T-helper 22 cell (primary cell): ENCODE measurements at places on chromosomes 16 and 17.

DNA sequence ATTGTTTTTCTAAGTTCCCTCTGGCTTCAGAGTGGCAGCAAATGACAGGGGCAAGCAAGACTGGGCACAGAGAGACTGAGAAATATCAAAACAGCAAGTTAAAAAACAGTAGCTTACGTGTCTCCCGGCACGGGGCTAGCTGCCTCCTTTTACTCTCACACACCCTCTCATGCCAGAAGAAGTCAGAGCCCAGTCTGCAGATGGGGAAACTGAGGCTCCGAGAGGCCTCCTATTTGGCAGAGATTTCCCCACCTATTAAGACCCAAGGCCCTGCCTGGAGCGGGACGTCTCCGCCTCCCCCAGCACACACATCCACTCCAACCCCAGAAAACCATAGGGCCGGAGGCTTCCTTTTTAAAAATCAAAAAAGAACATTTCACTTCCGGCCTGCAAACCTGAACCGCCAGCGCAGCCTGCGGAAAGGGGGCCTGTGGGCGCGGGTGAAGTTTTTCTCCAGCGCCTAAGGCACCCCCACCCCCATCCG, 832 bp downstream of the CARHSP1 start:
- no peak for DNase-seq

DNA sequence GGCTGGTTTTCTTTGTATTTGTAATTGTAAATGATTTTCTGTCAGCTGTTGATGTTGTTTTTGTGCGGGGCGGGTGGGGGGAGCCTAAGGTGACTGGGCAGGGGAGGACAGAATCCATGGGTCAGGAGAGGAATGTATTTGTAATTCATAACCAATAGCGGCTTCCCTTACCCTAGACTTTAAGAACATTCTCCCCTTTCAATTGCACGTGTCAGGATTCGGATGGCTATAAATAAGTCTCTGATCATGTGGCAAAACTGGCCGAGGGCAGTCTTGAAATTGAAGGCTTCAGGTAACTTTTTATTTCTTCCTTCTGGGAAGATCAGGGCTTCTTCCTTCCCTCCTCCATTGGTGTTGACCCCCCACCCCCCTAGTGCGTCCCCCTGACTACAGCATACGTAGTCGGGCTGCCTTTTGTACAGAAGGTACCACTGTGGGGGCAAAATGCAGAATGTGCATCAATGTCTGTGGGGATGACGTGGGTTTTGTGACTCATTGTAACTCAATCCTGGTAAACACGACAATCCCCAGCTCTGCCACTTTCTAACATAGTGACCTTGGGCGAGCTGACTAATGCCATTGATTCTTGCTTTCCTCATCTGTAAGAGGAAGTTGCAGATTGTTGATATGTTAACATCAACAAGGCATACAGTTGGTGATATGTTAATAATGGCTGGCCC, 16.2 kb downstream of the MARCHF10 start:
- DNase-seq: no peak

GRCh38 chr17:44241106-44241624, 21.7 kb upstream of the UBTF start:
- DNase-seq: no peak

DNA sequence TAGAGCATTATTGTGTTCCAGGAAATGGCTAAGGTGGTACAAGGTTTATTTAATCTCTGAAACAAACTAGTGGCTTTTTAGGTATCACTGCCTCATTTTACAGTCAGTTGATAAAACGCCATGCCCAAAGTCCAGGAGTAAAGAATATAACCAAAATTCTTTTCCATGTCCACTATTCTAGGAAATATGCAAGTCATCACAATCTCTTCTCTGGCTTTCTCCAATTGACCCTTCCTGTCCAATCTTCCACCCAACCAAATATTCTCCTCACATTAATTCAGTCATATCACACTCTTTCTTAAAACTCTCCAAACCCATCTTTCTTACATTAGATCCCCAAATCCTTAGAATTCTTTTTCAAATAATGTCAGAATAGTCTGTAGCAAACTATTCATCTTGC, 1110.0 kb upstream of the CDH8 start:
- DNase-seq: no peak

- no peak for DNase-seq
Observed at GRCh38 chr17:59688496-59688895, 18.7 kb downstream of the PTRH2 start.

GRCh38 chr16:50533317-50533716, 14.9 kb upstream of the NKD1 start:
- no peak for DNase-seq

GRCh38 chr16:27529962-27530361, 19.8 kb downstream of the GTF3C1 start:
- no peak for DNase-seq

DNA sequence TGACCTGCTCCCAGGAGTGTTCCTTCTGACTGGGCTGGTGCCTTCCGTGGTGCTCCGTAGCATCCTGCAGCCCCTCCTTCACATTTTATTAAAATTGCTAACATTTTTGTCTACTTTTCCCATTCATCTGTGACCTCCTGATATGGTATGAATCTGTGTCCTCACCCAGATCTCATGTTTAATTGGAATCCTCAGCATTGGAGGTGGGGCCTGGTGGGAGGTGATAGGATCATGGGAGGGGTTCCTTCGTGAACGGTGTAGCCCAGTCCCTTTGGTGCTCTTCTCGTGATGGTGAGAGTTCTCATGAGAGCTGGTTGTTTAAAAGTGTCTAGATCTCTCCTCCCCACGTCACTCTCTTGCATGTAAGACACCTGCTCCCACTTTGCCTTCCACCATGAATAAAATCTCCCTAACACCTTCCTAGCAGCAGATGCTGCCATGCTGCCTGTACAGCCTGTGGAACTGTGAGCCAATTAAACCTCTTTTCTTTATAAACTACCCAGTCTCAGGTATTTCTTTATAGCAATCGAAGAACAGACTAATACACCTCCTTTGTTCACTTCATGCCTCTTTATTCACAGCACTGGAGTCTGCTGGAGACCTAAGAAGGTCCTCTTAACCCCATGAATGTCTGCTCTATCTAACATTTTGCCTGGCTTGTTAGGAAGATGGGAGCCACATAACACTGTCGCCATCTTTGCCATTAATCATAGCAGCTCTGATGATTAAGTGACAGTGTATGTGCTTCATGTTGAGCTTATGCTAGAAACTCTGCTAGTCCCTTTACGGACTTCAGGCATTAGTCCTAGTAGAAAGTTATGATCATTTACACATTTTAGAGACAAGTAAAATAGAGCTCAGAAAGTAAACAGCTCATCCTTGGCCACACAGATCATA, 377.7 kb upstream of the MAF start:
- no peak for DNase-seq

GRCh38 chr17:726271-726919, 6.0 kb upstream of the TLCD3A start:
- no peak for DNase-seq

DNA sequence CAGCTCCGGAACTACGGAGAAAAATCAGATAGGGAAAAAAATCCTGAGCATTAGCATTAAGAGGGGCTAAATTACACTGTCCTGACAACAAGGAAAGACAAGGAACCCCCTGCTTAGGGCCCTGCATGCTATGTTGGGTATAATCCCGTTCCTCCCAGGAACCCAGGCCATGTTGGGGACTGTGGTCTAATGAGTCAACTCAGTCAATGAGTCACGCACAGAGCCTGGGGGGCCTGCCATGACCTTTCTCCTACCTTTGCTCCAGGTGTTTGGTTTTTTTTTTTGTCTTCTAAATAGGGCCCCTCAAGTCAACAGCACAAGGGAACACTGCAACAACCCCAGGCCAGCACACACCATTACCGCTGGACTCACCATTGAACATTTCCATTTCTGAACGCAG, 8.9 kb upstream of the ZNF200 start:
- no peak for DNase-seq

DNA sequence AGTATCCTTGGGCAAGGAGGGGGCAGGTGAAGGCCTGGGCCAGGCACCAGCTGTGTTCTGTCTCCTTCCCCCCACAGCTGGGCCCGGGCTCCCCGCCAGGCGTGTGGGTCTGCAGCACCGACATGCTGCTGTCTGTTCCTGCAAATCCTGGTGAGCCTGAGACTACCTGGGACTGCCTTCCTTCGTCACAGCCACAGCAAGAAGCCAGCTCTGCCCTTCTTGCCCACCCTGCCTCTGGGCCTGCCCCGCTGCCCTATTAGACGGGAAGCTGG, 12.3 kb downstream of the FCSK start:
- DNase-seq: no peak

DNA sequence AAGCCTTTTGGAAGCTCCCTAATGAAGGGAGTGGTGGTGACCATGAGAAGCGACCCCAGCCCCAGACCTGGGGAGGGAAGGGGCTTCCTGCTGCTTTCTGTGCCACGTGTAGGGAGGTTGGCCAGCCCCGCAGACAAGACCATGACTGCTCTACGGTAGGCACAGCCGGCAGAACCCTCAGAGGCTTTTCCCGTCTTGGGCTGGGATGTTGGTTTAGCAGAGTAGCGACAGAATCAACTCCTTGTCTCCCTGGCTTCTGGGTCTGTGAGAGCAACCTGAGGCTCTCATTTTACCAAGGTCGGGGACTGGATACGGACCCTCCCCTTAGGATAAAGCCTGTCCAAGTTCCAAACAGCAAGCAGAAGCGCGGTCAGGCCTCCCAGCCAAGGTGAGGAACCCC, 123.3 kb downstream of the AXIN2 start:
- no peak for DNase-seq

DNA sequence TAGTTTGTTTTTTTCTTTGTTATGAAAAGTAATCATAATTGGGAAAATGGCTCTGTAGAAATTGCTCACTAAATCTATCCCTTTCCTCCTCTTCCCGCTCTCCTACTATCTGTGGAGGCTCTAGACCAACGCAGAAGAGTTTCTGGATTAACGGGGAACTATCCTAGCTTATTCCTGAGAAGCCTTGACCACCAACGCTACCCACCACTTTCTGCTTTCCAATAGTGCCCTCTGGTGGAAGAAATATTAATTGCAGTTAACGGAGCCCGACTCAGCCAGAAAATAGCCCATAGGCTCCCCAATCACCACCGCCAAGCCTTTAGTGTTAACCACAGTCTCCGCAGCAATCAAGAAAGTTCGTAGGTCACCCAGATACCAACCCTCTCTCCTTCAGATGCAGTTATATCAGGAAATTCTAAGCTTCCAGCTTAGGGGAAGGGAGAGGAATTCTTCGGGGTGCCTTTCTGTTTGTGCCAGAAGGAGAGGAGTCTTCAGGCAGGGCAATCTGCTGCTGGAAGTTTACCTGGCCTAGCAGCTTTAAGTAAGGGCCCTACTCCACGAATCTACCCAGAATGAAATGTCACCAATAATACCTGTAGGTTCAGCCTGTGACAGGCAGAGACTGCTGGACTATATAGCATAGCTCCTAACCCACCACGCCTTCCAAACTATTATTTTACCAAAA, 23.0 kb upstream of the NSRP1 start:
- DNase-seq: no peak

- DNase-seq: no peak
Observed at GRCh38 chr17:12118617-12119016, 97.9 kb downstream of the MAP2K4 start.

- DNase-seq: no peak
Observed at GRCh38 chr17:78266231-78266631, 34.8 kb downstream of the TMEM235 start.

DNA sequence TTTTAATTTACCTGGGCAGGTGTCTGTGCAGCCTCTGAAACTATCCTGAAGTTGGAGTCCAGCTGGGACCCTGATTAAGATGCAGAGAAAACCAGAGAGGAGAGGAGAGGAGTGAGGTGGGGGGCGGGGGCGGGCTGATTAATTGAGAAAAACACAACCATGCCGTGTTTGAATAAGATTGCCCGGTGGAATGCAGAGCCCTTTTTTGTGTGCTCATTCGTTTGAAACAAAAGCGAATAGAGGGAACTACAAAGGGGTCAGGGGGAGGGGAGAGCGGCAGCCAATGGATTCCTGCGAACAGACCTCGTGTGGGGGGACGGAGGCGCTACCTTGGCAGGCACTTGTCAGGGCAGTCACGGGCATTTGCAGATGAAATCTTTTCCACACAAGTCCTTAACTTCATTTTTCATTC, 355.8 kb downstream of the SOX9 start:
- no peak for DNase-seq

DNA sequence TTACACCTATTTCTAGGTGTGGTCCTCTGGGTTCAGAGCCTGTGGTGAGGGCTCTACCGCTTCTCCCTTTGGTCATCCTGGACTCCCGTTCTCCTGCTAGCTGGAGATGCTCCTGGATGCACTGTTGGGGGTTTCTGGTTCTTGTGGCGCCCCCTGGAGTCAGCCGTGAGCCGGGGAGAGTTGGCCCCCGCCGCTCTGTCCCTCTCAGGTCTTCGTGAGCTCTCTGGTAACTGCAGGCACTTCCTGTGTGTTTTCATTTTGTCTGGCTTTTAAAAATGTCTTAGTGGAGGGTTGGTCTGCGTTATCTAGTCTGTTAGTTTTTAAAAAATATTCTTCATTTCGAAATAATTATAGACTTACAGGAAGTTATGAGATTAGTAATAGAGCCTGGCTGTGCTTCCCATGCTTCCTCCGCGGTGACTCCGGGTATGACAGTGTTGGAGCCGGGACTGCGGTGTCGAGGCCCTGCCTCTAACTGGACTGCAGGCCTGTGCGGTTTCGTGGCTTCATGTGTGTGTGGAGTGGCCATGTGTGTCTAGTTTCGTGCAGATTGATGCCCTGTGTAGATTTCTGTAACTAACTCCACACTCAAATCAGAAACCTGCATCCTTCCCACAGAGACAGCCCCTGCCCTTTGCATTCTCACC, 78.0 kb upstream of the ZNF750 start:
- no peak for DNase-seq
